Thoracic aorta (tissue), 2 donors: ENCODE measurements at places on chromosomes 3 and 15. TPM values are rescaled to one million over a fixed set of nuclear protein-coding genes. Genes with fewer than 3 reads are reported as not detected.

- no peak for DNase-seq
These were observed 10.1 kb downstream of the TOP2B start for GRCh38 chr3:25654576-25654975.

- no peak for DNase-seq
These were observed 5.8 kb downstream of the TRA2B start for GRCh38 chr3:185931777-185932612.

GRCh38 chr15:55917881-55918296 lies 75.5 kb downstream of the NEDD4 start:
- no peak for DNase-seq

DNA sequence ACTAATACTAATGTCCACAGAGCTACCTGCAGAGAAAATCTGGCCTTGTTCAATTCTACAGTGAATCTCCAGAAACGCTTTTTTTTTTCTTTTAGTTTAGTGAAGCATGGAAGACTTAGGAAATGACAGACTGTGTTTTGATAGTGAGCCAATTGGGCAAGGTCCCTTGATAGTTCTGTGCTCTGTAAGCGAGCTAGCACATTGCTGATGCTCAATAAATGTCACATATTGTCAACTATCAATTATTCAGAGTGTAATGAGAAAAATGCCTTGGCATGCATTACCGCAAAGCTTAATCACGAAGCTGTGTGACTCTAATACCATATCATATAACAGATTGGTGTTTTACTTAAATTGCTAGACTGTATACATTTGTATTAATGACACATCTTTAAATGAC lies 5.2 kb upstream of the C3orf85 start:
- DNase-seq: no peak

The SAXO2 gene
- total RNA-seq: not detected

The PSMA4 gene
- 97.5 TPM for total RNA-seq

DNA sequence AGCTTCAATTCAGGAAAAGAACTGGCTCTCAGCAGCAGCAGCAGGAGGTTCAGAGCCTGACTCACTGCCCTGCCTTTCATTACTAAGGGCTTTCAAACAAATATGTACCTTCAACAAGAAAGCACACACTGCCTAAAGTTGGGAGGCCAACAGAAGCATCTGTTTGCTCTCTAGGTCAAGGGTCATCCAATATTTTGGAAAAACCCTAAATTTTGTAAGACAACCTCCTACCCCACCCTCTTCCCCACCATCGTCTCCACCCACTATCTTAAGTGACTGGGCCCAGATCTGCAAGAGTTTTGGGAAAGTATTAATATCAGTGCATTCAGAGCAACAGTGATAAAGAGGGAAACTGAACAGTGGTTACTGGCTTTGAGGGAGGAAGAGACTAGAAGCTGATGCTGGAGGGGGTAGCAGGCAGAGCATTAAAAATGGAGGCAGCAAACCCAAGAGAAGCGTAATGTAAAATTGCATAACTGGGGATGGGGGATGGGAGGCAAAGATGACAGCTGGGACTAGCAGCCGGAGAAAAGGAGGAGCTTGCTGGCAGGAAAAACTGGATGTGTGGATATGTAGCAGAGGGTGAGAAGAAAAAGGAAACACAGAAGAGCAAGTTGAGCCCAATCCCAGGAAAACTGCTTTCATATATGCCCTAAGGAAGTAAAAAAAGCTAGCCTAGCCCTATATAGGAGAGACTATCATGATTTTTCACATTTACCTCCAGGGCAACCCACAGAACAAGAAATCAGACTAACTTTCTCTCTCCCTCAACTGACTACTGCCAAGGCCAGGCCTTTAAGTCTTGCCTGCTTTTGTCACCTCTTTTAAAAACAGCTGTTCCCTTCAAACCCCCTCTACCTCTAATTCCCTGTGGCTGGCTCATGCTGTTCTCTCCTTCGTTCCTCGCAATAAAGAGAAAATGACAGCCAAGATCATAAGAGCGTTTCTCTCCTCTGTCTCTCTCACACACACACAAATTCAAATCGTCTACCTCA lies 31.4 kb downstream of the NPTN start:
- no peak for DNase-seq

DNA sequence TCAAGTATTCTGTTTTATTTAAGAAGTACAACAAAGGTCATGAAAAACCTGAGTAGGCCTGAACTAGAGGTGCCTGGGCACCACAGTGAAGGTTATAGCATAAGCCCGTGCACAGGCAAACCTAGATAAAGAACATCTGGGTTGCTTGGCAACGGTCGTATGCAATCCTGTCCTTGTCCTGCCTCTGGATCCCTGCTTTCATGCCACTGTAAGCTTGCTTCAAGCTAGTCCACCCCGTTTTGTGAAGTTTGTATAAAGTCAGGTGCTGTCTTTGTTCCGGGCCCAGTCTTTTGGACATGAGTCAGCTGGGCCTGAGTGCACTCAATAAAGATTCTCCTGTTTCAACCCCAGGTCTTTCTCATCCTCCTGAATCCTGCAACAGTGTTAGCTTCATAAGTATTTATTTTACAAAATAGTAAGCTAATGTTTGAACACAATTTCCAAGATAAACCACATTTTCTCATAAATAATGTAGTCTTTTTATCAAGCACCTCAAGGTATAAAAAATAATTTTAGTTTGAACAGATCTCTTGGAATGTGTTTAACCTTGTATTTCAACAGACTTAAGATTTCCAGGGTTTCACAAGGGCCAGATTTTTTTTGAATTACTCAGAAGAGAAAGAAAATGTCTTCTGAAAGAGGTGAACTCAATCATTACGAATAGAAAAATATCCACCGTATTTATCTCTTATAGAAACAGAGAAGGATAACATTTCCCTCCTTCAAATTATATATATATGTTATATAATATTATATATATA lies 14.3 kb upstream of the SLC9C1 start:
- DNase-seq: no peak

The TM4SF18 gene
- total RNA-seq: 4.9 TPM

DNA sequence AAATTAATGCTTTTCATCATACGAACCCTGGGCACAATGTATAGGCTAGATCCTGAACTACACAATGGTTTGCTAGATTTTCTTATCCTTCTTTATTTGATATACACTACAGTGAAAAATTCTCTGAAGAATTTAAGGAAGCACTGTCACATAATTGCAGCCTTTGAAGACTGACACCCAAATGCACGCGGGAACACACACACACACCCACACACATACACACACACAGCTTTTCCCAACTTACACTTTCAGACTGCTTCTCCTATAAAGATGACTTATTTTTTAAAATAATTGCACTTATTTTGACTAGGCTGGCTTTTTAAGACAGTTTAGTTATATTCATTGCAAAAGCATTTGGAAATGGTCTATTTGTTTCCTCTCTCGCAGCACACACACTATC lies 70.0 kb upstream of the LRRN1 start:
- no peak for DNase-seq

- no peak for DNase-seq
These were observed 17.6 kb downstream of the VGLL4 start for GRCh38 chr3:11626084-11626463.

DNA sequence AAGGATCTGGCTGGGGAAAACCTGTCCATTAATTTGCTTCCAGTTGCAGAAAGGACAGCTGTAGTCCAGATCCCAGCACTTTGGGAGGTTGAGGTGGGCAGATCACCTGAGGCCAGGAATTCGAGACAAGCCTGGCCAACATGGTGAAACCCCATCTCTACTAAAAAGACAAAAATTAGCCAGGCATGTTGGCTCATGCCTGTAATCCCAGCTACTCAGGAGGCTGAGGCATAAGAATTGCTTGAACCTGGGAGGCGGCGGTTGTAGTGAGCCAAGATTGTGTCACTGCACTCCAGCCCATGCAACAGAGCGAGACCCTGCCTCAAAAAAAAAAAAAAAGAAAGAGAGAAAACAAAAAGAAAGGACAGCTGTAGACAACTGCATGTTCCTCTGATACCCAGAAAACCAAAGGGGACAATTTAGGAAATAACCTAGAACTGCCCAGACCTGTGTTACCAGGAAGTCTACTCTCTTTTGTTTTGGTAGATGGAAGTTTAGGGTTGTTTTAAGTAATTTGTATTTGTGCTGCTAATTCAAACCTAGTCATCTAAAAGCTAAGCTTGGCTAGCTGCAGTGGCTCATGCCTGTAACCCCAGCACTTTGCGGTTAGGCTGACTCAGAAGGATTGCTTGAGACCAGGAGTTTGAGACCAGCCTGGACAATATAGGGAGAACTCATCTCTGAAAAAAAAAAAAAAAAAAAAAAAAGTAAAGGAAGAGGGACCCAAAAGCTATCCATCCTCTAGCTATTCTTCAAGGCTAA lies 22.7 kb downstream of the EXD1 start:
- no peak for DNase-seq

DNA sequence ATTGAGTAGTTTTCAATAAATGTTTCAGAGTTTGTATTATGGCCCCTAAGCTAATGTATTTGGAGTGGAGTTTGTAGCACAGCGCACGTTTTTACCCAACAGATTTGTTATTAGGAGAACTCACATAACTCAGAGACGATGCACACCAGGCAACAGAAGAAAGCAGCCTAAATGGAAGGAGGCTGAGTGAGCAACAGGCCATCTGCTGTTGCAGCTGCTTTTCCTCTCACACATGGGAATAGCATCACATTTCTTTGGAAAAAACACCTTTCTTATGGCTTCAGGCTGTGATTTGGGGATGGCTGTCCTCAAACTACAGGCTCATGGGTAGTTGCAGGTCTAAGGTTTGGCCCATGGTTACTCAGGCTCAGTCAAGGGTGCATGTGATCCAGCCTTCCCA lies 469.3 kb upstream of the MCTP2 start:
- DNase-seq: no peak

DNA sequence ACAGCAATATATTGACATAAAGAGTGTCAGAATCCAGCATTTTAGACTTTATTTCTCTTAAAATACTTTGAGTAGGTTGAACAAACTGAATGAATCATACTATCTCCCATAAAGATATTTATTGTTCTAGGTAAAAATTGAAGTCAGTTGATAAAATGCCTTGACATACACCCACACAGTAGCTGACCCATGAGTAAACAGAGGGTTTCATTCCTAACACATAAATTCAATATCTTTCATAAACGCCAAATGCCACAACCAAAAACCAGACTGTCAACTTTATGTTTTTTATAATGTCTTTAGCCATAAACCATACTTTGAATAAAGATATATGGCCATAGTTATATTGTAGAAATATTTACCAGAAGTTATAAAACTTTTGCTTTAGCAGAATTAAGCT lies 742.4 kb downstream of the NAALADL2 start:
- DNase-seq: no peak

The ITIH1 gene
- not detected for total RNA-seq

The SGO1 gene
- 0.14 TPM for total RNA-seq

GRCh38 chr15:69225355-69226022 lies 65.1 kb downstream of the GLCE start:
- no peak for DNase-seq

GRCh38 chr15:78914027-78914764 lies 30.6 kb downstream of the CTSH start:
- DNase-seq: no peak
